ENCODE measurements at places on chromosomes 6 and 20.

DNA sequence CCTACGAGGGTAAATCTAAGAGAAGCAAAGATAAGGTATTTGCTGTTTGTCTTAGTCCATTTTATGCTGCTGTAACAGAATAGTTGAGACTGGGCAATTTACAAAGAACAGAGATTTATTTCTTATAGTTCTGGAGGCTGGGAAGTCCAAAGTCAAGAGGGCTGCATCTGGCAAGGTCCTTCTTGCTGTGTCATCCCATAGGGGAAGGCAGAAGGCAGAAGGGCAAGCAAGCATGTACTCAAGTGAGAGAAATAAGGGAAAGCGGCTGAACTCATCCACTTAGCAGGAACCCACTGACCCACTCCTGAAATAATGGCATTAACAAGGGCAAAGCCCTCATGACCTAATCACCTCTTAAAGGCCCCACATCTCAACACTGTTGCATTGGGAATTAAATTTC lies 102.7 kb downstream of the AGPAT4 start:
- no peak for DNase-seq

DNA sequence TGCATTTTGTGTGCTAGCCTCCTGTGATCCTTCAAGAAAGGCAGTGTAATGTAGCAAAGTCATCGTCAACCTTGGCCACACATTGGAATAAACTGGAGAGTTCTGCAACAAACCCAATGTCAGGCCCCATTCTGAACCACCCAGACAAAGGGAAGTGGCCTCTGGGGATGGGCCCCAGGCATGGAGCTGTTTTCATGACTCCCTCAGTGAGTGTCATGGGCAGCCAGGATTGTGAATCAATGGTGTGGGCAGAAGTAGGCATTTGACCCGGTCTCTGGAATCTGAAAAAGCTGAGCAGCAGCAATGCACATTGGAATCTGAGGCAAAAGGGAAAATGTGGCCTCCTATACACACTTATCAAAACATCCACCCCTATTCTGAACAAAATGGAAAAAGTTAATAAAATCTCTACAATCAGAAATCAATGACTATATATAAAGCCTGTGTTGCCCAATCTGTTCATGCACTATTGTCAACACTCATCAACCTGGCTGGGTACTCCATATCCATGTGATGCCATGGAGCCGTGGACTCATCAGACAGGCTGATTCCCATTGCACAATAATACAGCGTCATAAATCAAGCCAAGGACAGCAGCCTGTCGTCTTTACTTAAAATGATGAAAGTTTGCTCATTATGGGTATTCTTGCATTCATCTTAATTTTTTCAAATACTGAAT lies 134.9 kb upstream of the STMND1 start:
- DNase-seq, result no peak

- no peak for DNase-seq
These were observed 7.9 kb downstream of the NUDT3 start for GRCh38 chr6:34384321-34385153.

DNA sequence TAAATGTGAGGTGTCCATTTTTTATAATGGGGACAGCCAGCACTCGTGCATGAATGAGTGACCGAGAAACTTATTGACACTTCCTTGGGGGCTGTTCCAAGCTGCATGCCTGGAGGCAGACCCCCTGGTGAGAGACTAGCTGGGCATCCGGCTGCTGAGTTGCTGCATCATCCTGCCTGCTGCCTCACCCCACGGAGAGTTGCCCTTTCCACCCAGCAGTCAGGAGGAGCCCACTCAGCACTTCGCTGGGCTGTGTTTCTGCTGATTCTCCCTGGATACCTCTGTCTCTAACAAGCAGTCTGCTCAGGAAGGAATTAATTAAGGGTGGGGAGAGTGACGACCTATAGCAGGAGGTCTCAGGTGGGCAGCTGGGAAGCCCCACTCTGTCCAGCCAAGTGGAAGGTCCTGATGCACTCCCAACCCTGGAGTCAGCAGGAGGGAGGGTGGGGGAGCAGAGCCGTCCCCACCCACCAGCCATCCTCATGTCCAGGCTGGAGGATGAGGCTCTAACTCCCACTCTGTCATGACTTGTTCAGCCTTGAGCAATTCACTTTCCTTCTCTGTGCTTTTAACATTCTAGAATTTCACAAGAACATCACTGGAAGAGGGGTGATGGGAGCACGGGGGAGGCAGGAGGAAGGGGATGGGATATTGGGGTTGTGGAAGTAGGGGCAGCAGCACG lies 177.3 kb downstream of the LRFN2 start:
- DNase-seq, result no peak

DNA sequence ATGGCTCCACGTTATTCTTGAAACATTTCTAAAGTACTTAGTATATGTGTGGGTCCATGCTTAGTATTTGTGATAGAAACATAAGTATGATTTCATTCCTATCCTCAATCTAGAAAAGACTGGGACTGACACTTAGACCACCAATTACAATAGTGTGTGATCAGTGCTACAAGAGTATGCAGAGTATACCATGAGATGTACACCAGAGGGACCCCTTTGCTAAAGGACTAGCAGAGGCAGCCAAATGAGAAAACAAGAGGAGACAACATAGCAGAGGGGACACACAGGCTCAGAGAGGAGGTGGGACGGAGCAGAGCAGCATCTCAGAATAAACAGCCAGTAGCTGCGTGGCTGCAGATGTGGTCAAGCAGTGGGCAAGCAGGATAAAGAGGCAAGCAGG lies 21.0 kb downstream of the RMND1 start:
- DNase-seq, result no peak

DNA sequence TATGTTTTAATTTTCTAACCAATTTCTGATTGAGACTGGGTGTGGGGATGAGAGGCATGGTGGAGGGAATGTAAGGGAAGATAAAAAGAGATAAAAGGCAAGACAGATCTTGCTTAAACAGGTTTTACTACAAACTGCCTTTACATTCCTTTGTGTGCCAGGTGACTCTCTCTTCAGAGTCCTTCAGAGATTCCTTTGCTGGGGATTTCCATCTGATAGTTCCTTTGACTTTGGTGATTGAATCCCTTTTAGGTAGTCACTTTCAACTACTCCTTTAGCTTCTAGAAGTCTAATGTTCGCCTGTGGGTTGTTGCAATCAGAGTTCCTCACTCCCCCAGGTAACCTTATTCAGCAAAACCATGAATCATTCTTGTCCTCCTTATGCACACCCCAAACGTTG lies 283.3 kb upstream of the MANEA start:
- DNase-seq, result no peak

GRCh38 chr6:149190224-149190831 lies 127.2 kb upstream of the TAB2 start:
- DNase-seq, result peak; percentile 49
